Suppressor macrophage (primary cell): ENCODE measurements at places on chromosomes 5 and 9.
A peak's percentile ranks its signal among the peaks of the same experiment; 100 is the strongest.

- DNase-seq: no peak
These were observed 81.8 kb downstream of the SHC3 start for GRCh38 chr9:89096807-89097206.

- no peak for DNase-seq
These were observed 29.3 kb downstream of the SEMA5A start for GRCh38 chr5:9516591-9516990.

- no peak for DNase-seq
These were observed 220.6 kb downstream of the TRIM36 start for GRCh38 chr5:114948986-114949621.

- no peak for DNase-seq
These were observed 81.0 kb downstream of the DAPK1 start for GRCh38 chr9:87578625-87579024.

- DNase-seq: no peak
These were observed 68.1 kb upstream of the TAS2R1 start for GRCh38 chr5:9698125-9698826.

DNA sequence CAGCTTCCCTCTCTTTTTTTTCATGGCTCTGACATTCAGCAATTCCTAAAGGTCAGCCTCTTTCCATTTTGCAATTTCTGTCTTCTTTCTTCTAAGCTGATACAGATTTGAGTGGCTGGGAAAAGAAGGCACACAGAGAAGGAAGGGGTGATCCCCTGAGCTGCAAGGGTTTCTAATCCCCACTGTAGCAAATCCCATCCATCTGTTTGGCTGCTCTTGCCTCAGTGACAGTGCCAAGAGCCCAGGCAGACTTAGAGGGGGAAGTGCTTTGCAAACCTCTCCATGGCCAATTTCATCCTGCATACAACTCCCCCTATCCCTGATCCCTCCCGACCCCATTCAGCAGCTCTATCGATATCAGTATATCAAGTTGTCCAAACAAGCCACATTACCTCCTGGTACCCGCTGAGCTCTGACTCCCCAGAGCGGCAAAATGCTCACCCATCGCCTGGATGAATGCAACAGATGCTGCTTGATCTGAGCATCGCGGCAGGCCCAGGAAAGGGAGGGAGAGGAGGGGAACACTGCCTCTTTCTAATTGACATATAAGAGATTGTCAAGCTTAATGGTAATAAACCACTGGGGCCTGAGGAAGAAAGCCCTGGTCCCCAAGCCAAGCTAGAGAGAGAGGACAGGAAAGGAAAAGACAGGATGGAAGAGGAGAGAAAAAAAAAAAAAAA is 268.9 kb downstream of the ASTN2 start:
- no peak for DNase-seq

DNA sequence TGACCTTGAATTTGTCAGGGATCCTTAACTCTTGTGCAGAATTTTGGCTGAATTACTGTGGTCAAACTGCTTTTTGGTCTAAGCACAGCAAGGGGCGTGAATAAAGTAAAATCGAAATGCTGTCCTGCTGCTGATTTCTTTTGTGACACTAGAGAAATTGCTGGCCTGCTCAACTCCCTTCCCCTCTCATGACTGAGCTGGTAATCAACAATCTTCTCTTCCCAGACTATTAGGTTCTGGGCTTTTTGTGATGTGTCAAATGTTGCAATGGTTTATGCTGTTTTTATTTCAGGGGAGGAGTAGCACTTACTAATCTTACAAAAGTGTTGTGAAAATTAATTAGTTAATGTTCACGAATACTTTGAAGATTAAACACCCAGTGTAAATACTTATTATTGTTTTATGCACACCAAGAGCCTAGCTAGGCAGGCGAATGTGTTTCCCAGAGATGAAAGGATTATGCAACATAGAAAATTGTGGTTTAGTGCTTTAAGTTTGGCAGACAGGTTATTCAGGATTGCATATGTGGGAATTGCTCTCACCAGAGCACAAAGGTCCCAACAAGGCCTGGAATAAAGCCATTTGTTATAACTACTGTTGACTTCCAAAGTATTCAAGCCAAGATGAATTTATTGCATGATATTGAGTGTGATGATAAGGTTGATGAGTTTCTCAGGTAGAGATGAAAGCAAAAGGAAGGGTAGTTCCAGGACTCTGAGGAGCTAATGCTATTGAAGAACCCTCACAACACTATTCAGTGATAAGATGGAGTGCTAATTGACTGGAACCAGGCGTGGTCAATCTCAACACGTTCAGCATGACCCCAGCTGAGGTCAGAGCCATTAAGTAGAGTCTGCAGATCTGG is 280.7 kb upstream of the ZNF608 start:
- DNase-seq: no peak

DNA sequence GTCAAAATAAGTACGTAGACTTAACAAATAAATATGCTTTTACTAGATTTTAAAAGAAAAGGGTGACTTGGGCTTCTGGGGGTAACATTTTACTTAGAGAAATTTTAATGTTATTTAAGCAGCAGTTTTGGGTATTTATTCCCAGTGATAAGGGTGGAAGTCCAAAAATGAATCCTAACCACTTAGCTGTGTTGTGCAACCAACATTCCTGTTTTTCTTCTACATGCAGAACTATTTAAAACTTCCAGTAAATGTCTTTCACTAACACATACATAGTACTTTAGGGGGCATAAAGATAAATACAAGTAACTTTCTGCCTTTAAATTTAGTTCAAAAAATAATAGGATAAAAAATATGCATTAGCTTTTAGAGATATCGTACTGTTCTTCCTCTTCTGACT is 436.7 kb downstream of the CTNND2 start:
- DNase-seq: no peak

DNA sequence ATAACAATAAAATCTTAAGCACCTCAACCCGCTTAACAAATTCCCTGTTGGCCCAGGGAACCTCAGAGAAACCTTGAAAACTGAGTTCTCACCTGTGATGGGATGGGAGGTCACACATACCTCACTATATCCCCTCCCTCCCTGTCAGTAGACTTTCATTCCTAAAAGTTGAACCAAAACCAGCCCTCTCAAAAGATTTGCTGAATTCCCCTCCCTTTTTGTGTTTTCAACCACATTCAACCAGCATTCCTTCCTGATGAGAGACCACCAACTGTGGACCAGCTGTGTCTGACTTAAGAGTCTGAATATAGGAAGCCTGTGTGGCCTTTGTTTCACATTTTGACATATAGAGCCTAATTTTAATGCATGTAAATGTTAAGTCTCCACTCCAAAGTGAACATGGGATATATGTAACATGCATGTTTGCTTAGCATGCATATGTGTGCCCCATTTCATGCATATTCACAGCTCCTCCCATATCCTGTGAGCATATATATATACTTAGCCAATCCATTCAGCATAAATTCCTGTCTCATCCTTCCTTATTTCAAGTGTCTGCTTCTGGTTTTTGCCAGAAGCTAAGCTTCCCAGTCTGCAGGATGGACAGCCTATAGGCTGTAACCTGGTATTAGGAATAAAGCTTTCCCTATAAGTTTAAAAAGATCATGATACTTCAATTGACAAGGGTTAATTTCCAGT is 604.6 kb downstream of the PTPRD start:
- no peak for DNase-seq

DNA sequence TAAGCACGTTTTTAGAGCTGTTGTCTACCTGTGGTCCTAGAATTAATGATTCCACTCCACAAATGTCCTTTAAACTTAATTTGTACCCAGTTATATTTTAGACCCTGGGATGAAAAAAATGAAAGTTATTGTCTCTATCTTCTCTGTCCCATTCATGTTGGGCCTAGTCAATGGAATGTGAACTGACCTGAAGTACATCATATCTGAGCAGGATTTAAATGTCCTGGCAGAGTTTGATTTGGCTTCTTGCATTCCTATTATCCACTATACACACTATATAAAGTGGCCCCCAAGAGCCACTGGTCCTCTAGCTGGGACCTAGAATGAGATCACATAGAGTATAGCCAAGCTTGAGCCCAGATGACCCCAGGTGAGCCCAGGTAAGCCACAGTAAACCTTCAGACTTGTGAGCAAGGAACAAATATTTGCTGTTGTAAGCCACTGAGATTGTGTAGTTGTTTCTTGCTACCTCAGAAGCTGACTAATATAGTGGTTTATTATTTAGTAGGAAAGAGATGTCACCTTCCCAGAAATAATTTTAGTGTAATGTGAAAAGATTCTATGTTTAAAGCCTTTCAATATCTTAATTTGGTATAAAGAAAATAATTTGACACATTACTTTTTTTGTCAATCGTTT is 37.1 kb upstream of the C6 start:
- no peak for DNase-seq

GRCh38 chr5:141359790-141360426 is at the start of gene PCDHGB2:
TSS of gene PCDHGB2 (plus strand) at chr5:141359994. CDS start at chr5:141360136, 142 bp downstream.
- peak; percentile 38 for DNase-seq

DNA sequence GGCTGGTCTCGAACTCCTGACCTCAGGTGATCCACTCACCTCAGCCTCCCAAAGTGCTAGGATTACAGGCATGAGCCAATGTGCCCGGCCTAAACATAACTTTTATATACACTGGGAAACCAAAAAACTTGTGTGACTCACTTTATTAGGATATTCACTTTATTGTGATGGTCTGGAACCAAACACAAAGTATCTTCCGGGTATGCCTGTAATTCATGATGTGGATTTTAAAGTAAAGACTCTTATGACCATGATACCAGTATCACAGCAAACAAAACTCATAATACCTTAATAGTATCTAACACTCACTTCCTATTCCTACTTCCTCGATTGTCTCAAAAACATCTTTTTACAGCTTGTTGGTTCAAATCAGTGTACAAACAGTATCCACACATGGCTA is 12.7 kb upstream of the GFPT2 start:
- DNase-seq: no peak

DNA sequence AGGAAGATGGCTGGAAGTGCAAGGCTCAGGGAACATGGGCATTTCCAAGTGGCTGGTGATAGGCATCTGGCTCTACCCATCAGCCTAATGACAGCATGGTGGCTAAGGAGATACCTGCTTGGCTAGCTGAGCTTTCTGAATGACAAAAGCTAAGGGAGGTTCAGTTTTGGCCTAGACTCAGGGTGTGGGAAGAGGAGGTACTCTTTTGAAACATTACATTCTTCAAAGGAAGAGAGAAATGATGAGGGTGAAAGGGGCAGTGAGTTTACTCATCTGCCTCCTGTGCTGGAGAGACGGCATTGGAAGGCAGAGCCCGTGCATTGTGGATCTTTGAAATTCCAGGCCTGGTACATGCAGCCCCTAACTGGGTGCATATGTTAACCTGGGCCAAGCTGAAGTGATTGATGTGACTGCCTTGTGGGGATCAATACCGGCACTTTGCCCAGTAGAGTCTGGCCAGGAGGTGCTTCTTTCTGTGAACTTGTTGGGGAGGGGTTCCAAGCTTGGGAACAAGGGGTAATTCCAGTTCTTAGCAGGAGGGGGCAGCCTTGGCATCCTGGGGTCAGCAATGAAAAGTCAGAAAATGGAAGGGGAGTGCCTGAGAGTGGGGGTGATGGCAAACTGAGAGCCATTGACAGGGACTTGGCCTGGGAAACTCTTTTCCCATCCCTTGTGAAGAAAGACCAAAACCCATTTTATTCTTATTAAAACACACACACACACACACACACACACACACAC is 108.6 kb downstream of the ACER2 start:
- peak; percentile 18 for DNase-seq

GRCh38 chr9:16138561-16139491 is 586.0 kb downstream of the CCDC171 start:
- DNase-seq: no peak

GRCh38 chr9:19922476-19923118 is 133.8 kb upstream of the SLC24A2 start:
- DNase-seq: peak; percentile 24

- DNase-seq: no peak
These were observed 20.3 kb downstream of the TNPO1 start for GRCh38 chr5:72836810-72837209.

GRCh38 chr5:77558266-77558665 is 66.2 kb upstream of the WDR41 start:
- DNase-seq: no peak

GRCh38 chr5:60886158-60886557 is 42.1 kb upstream of the ELOVL7 start:
- no peak for DNase-seq

- DNase-seq: no peak
These were observed 362.9 kb downstream of the CCDC171 start for GRCh38 chr9:15915711-15916110.

- peak; percentile 25 for DNase-seq
These were observed 168.4 kb downstream of the CCDC192 start for GRCh38 chr5:127871503-127872153.

- no peak for DNase-seq
These were observed 46.8 kb downstream of the APTX start for GRCh38 chr9:32954642-32955041.

DNA sequence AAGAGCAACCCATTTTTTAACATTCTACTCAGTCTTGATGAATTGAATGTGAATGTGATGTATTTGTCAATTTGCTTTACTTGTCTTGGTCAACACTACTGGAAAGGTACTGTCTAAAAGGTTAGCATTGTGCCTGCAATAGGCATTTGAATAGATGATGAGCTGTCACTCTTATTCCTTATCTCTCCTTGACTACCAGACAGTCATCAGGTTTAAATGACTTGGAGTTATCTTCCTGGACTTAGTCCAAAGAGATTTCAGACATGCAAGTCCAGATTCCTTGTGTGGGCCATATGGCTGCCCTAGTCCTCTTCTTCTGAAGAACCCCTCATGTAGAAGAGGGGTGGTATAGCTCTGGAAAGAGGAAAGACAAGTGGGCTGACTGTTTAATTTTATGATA is 4.8 kb downstream of the ARHGEF28 start:
- no peak for DNase-seq

DNA sequence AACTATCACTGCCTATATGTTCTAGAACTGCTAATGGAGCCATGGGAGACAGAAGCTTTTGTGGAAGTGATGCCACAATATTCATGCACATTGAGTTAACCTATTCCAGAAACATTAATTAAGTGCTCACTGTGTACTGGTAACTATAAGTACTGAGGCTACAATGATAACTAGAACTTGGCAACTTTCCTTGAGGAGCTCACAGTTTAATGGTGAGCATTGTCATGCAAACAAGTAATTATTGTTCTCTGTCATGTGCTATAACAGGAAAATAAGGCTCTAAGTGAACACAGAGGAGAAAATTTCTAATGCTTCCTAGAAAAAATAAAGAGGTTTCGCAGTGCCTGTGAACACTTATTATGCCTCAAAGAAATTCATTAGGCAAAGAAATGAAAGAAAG is 142.2 kb downstream of the BAAT start:
- DNase-seq: no peak

GRCh38 chr5:113325054-113325453 is 109.7 kb downstream of the TSSK1B start:
- DNase-seq: no peak

- DNase-seq: no peak
These were observed 134.8 kb upstream of the MSX2 start for GRCh38 chr5:174589599-174589998.

- no peak for DNase-seq
These were observed 72.0 kb downstream of the MLLT3 start for GRCh38 chr9:20550326-20550725.

- DNase-seq: no peak
These were observed 31.0 kb upstream of the ZFR start for GRCh38 chr5:32475334-32476097.

GRCh38 chr5:107618242-107618641 is 52.5 kb downstream of the EFNA5 start:
- no peak for DNase-seq
